ENCODE measurements at places on chromosomes 3 and 15.

DNA sequence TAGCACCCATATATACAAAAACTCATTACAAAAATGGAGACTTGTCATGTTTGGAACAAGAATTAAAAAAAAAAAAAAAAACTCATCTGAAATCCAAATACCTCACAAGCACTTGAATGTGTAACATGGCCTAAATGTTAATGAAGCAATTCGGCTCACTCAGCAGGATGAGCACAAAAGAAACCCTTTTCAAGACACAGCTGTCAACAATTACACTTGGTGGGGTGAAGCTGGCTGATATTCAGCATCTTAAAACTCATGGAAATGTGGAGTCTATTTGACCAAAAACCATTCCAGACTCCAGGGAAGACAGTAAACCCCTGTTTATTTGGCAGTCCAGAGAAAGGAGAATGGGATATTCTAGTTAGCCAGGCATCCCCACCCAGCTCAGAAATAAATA is 205.4 kb upstream of the TSC22D2 start:
- DNase-seq = no peak

GRCh38 chr3:122273498-122273897 is 51.5 kb upstream of the CSTA start:
- no peak for DNase-seq

DNA sequence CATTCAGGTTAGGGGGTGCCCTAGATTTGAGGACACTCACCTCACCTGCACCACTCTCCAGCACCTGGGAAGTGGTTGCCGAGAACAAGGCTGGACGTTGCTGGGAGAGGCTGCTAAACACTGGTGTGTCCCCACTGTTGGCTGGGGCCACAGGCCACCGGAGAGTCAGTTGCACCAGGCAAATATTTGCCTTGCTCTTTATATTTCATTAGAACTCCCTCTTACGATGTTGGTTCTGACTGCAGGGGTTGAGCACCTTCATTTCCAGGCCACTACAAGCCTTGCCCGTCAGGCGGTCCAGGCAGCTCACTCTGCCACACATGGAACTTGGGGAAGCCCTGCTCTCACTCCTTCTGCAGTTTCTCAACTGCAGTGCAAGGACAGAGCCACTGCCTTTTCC is 30.7 kb downstream of the HCN4 start:
- no peak for DNase-seq

DNA sequence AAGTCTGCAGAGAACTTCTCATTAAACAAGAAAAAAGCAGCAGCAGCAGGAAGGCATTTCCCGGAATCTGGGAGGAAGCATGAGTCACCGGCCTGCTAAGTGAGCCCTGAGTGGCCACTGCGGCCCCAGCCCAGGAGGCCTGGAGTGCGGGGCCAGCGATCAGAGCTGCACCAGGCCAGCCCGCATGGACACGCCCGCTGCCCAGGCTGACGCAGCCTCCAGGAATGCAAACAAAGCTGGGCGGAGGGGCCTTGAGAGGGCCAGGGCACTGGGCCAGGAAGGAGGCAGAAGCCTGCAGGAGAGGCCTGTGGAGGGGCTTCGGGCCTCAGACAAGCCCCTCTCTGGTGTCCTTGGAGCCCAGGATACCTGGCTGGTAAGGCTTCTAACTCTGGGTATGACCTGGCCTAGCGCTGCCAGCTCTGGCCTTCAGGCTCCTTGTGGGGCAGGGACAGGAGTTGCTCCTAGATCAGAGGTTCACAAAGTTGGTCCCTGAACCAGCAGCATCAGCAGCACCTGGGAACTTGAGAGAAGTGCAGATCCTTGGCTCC is 101.2 kb downstream of the SMAD6 start:
- DNase-seq = no peak

- no peak for DNase-seq
Observed at GRCh38 chr15:81199031-81199779, 2.5 kb downstream of the IL16 start.

DNA sequence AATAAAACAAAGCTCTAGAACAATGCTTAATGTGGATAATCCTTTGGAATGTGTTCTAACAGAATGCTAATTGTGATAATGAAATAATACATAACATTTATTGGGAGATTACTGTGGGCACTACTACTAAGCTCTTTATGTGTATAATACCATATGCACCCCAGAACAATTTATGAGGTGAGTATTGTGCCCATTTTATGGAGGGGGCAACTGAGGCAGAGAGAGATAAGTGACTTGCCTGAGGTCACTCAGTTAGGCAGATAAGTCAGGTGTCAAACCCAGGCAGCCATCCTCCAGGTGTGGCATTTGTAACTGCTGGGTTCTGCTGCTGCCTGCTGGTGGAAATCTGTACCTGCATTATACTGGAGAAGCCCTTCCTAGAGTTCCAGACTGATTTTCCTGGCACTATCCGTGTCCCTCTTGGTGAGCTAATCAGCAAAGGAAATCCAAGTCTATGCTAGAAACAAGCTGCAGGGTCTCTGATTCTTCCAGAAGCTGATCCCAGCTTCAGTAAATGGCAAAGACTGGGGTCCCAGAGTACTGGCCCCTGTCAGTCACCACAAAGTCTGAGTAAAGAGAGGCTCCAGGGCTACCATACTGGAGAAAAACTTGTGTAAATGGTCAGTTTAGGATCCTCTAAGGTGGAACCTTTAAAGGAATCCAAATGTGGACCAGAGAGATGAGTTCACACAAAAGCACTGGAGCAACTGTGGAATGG is 22.6 kb upstream of the RBP1 start:
- no peak for DNase-seq

DNA sequence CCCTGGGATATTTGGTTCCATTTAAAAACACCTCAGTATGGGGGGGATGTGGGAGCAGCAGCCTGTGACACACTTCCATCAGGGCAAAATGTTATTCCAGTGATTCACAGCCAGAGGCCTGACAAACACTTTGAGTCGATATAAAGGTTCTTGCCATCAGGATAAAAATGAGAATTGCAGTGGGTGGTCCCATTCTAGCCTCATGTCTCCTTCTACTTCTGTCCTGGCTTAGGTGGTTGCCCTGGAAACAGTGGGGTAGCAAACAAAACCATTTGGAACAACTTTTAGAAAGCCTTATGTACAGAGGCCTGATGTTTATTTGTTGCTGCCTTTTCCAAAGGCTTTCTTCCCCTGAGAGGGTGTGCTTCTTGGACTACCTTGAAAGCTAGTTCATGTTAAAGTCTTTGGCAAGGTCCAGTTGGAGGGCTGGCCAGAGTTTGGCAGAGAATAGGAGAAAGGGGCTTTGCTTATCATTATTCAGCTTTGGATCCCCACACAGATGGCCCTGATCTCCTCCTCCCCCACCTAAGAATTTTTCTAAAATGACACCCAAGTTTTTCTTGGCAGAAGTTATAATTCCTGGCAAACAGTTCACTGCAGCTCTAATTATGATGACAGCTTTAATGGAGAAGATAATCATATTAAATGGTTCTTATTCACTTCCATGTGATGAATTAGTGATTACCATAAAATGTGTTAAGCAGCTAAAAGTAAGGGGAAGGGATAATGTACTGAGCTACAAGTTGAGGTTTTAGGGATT is 84.2 kb upstream of the ZNF280D start:
- no peak for DNase-seq
